ENCODE measurements at places on chromosomes 12 and 14.
A peak's percentile ranks its signal among the peaks of the same experiment; 100 is the strongest.

DNA sequence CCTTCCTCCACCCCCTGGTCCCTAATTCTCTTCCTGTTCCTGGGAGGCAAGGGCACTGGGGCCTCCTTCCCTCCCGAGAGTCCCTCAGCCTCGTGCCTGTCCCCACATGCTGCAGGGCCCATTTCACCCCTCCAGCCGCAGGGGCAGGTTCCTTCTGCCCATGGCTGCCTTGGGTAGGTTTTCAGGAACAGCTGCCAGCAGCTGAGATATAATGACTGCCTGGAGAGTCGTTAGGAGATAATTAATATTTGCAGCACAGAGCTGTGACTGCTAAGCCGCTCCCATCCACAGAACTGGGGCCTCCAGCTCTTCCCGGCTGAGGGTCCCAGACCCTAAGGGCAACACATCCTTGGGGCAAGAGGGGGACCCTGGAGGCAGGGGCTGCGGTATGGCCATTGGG, 211.9 kb upstream of the LHX5 start:
- no peak for DNase-seq

- no peak for DNase-seq
Measured at GRCh38 chr14:51844081-51844881, 16.1 kb upstream of the GNG2 start.

GRCh38 chr14:37437490-37437889, 157.6 kb downstream of the FOXA1 start:
- DNase-seq = no peak

DNA sequence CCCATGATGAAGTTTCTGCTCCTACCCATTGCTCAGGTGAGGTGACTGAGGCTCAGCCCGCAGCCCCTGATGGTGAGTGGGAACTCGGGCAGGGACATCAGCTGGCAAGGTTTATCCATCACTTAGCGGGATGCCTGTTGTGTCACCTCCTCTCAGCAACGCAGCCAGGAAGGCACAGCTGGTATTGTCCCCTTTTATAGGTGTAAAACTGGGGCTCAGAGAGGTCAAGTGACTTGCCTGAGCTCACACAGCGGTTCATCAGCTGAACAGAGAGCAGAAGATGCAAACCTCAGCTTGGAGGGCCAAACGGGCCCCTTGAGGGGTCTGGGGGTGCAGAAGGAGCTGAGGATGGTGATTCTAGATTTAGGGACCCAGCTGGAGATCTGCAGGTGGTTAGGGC, 143.6 kb downstream of the PHETA1 start:
- DNase-seq = no peak

DNA sequence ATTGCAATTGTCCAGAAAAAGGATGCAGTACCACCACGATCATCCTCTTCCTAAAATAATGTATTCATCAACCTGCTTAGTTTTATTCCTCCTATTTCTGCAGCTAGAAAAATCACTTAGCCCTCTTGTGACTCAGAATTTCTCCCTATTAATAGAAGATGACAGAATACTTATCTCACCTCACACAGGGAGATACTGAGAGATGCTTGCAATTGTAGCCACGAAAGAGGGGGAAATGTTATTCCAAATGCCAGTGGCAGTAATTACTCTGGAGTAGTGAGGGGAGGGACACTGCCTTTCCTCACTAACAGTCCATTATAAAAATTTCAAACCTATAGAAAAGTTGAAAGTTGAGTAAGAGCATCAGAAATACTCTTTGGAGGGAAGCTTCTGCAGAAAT, 11.8 kb upstream of the DUSP6 start:
- DNase-seq = peak; percentile 36

DNA sequence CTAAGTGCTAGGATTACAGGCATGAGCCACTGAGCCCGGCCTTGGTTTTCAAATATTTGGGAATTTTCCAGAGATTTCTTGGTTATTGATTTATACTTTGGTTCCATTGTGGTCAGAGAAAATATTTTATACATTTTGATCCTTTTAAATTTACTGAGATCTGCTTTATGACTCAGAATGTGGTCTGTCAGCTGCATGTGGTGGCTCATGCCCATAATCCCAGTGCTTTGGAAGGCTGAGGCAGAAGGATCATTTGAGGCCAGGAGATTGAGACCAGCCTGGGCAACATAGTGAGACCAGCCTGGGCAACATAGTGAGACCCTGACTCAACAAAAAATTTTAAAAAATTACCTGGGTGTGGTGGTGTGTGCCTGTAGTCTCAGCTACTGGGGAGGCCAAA, 49.8 kb downstream of the ADCK1 start:
- peak; percentile 39 for DNase-seq

DNA sequence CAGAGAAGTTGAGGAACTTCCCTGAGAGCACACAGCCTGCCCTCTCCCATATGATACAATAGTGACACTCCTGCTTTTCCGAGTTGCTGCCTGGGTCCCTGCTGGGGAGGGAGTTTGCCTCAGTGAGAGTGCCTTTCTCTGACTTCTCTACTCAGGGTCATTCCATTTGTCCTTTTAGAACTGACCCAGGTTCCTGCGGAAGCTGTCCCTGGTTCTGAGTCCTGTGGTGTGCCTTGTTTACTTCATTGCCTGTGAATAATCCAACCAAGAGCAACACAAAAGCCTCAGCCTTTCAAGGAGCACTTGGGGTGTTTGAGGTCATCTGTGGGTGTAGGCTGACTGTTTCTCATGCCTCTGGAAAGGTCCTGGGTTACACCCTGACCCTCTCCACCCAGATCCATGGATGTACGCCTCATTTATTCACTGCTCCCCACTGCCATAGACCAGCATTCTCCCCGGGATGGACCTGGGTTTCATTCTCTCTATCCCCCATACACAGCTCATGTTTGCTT, 13.6 kb downstream of the SERPINA1 start:
- DNase-seq = no peak

DNA sequence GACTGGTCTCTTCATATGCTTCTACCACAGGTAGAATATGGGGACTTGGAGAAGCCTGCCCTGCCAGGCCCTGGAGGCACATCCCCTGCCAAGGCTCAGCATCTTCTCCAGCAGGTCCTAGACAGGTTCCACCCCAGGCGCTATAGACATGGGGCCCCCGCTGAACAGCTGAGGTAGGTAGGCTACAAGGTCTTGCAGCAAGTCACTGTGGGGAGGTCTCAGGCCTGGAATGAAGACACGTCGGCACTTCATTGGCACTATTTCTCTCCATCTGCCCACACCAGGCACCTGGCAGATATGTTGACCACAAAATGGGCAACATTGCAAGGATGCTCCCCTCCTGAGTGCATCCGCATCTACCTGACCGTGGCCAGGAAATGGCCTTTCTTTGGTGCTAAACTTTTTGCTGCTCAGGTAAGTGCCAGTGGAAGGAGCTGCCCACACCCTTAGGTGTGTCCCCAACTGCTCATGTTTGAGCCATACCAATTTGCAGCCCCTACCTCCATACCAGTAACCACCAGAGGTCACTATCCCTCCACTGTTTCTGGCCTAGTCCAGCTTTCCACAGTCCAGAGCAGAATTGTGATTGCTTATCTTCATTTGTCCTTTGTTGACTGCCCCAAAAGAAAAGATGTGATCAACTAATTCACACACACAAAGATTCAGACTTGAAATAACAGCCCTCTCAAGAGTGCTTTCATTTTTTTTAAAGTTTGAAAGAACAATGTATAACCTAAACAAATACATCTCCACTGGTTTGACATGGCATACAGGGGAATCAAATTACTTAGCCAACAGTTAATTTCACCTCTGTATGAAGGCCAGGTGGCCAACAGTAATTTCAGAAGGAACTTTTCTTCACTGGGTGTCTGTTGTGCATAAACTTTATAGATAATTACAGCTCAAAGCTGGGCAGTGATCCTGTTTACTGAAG, 16.1 kb downstream of the PIGH start:
- peak; percentile 15 for DNase-seq

DNA sequence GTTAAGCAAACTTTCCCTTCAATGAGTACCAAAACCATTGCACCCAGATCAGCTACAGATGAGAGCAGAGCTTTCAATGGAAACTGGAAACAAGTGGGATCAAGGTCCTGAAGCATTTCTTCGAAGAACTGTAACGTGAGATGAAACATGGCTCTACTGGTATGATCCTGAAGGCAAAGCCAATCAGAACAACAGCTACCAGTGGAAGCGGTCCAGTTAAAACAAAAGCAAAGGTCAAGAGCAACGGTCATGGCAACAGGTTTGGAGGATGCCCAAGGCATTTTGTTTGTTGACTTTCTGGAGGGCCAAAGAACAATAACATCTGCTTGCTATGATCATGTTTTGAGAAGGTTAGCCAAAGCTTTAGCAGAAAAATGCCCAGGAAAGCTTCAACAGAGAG, 137.9 kb upstream of the CPSF6 start:
- DNase-seq = peak; percentile 17

DNA sequence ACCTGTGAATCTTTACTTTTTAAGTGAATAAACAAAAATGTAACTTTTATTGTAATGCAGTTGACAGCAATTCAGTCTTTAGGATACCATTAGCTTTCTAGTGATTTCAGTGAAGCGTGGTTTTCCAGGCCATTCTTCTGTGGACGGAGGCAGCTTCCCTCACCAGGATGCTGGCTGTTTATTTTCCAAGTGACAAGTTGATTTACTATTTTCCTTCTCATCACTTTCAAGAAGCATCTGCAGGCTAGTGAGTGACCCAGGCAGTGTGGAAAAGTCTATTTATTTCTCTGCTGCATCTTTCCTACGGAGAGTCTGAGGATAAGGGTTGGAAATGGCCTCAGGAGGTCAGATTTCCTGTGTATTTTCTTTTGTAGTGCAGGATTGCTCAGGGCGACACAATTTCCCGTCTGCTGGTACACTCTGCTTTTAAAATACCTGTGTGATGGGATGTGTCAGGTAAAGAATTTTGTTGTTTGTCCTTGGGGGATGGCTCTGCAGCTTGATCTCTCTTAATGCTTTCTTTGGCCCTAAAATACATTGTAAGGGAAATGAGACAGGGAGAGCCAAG, 467.8 kb downstream of the NRXN3 start:
- no peak for DNase-seq

- no peak for DNase-seq
Measured at GRCh38 chr14:89440986-89441909, 24.2 kb upstream of the FOXN3 start.

Data from fibroblast of lung (primary cell).